SHP77 treated with DMSO at 0.1 percent for 48 hours (cell line): ENCODE measurements at places on chromosomes 4 and X.

DNA sequence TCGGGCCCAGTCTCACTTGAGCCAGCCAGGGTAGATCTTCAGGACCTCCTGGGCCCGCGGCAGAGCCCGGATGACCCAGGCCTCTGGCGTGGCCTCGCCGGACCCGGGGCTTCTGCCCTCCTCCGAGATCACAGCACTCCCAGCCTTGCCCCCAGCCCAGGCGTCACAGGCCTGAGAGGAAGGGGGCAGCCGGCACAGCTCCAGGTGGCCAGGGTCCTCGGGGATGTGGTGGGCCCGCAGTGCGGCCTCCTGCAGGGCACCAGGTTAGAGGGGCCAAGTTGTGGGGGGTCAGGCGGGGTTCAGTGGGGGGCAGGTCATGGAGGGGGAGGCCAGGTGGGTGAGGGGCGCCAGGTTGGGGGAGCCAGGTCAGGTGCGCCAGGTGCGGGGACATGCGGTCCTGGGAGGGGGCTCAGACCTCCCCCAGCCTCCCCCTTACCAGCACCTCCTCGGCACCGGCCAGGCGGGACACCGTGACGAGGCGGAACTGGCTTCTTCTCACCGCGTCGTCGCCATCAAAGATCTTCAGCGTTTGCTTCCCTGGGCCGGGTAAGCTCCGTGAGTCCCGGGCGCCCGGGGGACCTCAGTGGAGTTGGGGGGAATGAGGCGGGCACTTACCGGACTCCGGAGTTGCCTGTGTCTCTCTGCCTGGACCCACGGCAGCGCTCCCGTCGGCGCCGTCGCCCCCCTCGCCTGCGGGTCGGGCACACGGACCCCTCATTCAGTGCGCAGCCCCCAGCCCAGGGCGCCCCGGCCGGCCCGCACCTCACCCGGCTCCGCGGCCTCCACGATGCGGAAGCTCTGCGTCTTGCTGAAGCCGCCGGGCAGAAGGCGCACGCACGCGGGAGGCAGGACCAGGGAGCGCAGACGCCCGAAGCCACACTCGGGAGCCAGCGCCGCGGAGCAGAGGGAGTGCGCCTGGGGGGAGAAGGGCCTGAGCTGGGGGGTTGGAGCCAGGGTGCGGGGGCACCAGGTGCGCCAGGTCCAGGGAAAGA is 6.0 kb downstream of the DGKQ start:
- DNase-seq: no peak

GRCh38 chr4:79917246-79917645 is 155.8 kb downstream of the ANTXR2 start:
- DNase-seq: peak; percentile 8

- no peak for DNase-seq
Measured at GRCh38 chrX:132331000-132331399, 111.8 kb upstream of the RAP2C start.

DNA sequence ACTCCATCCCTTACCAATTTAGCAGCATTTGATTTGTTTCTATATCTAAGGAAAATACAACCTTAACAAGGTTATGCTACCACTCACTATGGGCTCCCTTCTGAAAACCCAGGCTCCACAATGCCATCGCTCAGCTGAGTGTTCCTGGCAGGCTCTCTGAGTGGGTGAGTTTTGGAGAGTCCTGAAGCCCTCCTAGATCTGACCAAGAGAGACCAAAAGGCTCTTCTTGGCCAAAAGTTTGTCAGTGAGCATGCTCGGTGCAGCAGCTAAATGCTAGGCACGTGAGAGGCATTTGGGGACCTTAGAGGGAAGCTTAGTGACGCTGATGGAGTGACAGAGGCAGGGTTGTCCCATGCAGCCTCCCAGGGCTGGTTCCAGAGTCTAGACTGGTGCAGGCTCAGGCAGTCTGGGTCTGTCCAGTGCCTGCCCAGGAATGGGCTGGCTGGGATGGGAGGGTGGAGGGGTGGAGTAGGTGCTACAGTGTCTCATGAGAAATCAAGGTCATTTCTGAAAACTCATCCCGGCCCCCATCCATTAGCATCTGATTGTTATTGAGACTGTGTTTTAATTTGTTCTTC is 346.8 kb downstream of the NR3C2 start:
- no peak for DNase-seq

DNA sequence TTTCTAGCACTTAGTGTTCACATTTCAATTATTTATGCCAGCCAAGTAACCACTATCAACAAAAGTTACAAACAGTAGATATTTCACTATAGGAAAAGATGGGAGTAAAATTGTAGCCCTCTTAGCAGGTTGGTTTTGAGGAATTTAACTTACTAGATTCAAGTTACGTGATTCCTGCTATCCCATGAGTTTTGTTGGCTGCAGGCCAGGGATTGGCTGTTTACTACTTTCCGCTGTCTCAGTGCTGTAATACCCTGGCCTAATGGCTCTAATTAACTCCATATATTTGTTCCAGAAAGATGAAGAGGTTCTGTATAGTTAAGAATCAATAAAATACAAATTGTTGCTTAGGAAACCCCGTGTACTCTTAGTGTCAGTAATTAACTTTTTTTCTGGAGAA is 55.5 kb upstream of the MAGED1 start:
- DNase-seq: no peak

DNA sequence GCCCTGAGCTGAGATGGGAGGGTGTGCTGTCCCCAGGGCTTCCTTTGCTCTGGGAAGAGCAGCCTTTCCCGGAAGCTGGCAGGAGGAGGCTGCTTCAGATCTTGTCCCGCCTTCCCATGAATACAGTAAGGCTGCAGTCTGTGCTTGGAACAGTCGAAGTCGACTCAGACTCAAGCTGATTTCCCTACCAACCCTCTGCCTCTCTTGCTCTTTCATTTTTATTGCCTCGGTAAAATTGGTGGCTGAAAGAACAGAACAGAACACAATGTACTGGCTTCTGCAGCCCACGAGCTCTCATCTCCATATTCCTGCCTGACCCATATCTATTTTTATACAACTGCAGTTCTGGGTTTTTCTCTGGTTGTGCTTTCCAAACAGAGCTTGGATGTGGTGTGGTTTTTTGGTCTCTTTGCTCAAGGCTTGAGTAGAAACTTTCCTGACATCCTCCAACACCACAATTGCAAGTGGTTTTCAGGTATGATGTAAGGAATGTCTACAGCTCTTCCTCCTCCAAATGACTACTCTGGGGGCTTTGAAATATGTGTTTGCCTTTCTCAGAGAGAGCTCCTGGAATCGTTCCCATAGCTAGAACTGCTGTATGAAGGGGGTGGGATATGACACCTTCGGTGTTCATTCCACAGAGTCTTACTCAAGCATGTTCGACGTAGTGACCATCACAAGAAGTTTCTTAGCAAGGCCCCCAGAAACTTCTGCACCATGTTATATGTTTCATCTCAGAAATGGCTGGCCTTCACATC is 61.3 kb downstream of the ENPP6 start:
- no peak for DNase-seq

GRCh38 chr4:20364969-20365368 is 113.3 kb downstream of the SLIT2 start:
- DNase-seq: no peak

- DNase-seq: no peak
Measured at GRCh38 chr4:83217721-83218522, 66.7 kb downstream of the COQ2 start.

DNA sequence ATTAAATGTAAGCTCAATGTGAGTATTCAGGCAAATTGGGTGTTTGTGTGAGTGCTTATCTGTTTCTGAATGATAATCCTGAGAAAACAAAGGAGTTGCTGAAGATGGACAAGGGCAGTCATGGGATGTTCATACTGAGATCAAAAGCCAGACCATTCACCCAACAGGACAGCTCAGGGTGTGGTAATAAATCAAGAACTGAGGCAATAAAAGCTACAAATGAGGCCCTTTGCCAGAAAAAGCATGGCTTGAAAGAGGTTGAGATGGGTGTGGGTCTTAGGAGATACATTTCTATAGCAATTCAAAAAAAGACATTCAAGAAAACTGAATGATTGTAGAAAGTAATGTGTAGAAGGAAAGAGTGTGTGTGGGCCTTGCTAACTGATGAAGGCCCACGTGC is 425.8 kb upstream of the BOD1L1 start:
- DNase-seq: no peak

- DNase-seq: peak; percentile 42
Measured at GRCh38 chr4:73704314-73705055, 35.9 kb upstream of the CXCL8 start.

DNA sequence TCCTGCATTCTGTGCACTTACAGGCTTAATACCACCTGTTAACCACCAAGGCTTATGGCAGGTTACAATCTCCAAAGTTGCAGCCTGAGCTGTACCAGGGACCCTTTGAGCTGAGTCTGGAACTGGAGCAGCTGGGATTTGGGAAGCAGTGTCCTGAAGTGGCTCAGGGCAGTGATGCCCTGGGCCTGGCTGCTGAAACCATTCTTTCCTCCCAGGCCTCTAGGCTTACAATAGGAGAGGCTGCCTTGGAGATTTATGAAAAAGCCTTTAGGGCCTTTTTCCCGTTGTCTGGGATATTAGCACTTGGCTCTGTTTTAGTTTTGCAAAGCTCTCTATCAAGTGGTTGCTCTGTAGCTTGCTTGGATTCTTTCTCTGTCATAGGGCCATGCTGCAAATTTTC is 154.3 kb upstream of the CASK start:
- DNase-seq: no peak

- no peak for DNase-seq
Measured at GRCh38 chr4:52904421-52904820, 42.3 kb downstream of the RASL11B start.

- no peak for DNase-seq
Measured at GRCh38 chr4:43423276-43423675, 530.8 kb downstream of the GRXCR1 start.

DNA sequence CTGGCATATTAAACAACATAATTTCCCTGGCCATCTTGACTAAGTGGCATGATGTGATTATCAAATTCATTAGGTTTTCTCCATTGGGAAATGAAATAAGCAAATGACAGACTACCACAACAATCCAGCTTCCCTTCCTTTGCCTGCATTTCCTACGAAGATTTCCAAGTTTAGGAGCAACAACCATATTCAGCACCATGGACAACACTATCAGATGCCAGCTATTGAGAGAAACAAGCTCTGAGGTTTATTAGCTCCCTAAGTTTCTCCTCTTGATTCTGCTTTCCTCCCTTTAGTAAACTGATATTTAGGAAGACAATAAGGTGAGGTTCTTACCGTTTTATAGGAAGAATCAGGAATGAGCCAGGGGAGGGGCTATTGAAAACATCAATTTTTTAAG is 36.2 kb downstream of the DCX start:
- DNase-seq: no peak

GRCh38 chr4:526971-527460 is 28.0 kb downstream of the PIGG start:
- DNase-seq: no peak
